ENCODE measurements at places on chromosomes 13 and 19.
A peak's percentile ranks its signal among the peaks of the same experiment; 100 is the strongest.

DNA sequence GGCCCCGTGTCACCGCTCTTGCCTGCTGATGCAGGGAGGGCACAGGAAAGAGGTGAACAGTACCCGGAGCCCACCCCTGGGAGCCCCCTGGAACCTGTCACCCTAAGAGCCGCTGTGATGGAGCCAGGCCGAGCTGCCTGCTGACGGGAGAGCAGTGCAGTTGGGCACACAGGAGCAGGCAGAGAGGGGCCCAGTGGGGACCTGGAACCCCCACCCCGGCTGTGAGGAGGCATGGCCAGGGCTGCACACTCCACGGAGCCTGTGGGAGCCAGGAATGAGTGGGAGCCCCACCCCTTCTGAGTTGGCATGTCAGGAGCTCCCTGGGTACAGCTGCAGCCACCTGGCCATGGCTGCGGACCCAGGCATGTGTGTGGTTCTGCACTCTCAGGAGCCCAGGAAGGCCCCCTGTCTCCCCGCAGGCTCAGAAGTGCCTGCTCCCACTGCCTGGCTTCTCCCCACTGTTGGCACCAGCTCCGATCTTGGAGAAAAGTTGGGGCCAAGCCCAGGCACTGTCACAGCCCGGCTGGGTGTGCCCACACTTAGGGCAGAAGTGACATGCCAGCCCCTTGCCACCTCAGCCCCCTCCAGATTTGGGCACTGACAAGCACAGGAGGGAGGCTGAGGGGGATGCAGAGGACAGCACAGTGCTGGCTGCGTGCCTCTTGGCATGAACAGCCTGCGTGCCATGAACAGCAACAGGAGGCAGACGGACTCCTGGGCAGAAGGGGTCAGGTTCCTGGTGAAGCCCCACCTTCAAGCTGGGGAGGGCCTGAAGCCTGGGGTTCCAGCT lies 6.3 kb downstream of the CFAP97D2 start:
- peak; percentile 53 for DNase-seq

- no peak for DNase-seq
Observed at GRCh38 chr19:41565379-41565720, 10.6 kb upstream of the CEACAM21 start.

DNA sequence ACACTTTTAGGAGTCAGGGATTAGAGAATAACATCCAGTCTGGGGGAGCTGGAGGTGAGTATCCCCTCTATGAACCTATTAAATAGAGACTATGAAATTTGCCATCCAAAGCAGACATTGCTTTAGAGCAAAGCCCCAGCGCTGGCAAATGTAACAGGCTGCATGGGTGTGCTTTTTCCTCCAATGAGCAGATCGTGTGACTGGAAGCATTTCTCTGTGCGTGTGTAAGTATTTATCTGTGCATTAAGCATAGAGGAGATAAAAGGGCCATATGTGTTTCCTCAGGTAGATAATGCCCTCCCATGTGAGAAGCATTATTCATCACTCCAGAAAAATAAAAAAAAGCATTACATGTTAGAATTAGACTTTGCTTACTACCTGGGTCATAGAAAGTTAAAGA lies 924 bp downstream of the TNFSF13B start:
- DNase-seq, result no peak

GRCh38 chr19:35716801-35717664 lies 770 bp upstream of the KMT2B start:
- DNase-seq, result peak; percentile 98

GRCh38 chr19:18412610-18413239 lies 6.5 kb upstream of the SSBP4 start:
- DNase-seq, result peak; percentile 20

DNA sequence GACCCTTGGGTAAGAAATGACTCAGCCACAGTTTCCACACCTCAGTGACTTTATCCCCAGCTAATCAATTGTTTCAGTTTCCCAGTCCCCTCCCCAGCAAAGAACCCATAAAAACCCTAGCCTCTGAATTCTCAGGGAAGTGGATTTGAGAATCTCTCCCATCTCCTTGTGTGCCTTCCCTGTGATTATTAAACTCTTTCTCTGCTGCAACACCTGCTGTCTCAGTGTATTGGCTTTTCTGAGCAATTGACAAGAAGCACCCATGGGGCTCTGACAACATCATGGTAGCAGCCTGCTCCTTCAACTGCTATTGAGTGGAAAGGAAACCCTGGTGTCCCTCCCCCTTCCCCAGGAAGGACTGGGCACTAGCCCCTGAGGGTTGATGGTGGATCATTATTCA lies 73.7 kb downstream of the UQCRFS1 start:
- DNase-seq, result no peak

DNA sequence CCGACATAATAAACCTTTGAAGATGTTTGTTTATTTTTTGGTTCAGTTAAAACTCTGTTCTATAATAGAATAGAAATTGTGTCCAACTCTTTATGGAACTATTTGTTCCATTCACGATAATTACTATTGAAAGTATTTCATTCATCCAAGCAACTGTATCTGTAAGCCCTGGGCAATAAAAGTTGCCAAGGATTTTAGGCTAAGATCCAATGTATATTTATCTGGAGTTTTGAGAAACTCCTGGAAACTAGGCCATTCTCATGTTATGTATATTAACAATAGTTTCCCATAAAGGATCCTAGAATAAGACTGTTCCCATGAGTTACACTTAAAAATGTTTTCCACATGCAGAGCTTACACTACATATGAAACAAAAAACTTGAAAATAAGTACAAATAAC lies 261.6 kb downstream of the SLITRK6 start:
- no peak for DNase-seq
